Neural progenitor cell (in vitro differentiated cells): ENCODE measurements at places on chromosomes 4 and X. TPM values are rescaled to one million over a fixed set of nuclear protein-coding genes. Genes with fewer than 3 reads are reported as not detected.

- H3K4me1 ChIP-seq, result peaks cover 6% of the 10 kb centered on the region
- no peak overlapping the region for H3K4me3 ChIP-seq
- DNase-seq, result no peak
- H3K27ac ChIP-seq, result no peak overlapping the region
- no peaks in the 10 kb centered on the region for H3K36me3 ChIP-seq
Measured at GRCh38 chr4:123522646-123523045, 126.1 kb downstream of the SPRY1 start.

GRCh38 chrX:37455381-37455780 is 106.2 kb downstream of the PRRG1 start:
- peaks cover 11% of the 10 kb centered on the region for H3K4me1 ChIP-seq
- H3K27ac ChIP-seq, result no peak overlapping the region
- H3K27me3 ChIP-seq, result no peaks in the 10 kb centered on the region
- H3K36me3 ChIP-seq, result no peaks in the 10 kb centered on the region

DNA sequence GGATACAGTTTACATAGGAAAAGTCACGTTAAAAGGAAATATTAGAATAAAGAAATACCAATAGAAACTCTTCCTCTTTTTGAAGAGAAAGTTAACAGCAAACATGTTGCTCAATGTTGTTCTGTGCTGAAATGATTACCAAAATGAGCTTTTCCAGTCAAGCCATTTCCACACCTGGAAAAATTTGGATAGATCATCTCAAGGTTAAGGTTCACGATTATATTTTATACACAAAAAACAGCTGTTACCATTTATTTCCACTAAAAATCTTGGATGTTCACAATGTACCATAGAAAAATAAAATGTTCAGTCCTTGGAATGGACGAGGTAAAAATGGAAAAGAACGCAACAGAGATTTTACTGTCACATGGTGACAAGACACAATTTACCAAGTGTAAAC is 218.7 kb downstream of the SCFD2 start:
- no peaks in the 10 kb centered on the region for H3K36me3 ChIP-seq
- peaks cover 8% of the 10 kb centered on the region for H3K4me1 ChIP-seq
- no peak overlapping the region for H3K27ac ChIP-seq
- DNase-seq, result no peak
- no peaks in the 10 kb centered on the region for H3K27me3 ChIP-seq

The LYAR gene
- 22.1 and 49.0 TPM in 2 replicates for total RNA-seq

The IL1RAPL1 gene
- total RNA-seq, result 10.7 and 13.4 TPM in 2 replicates
